GF-D8 (cell line): ENCODE measurements at places on chromosomes 12 and 14.
A peak's percentile ranks its signal among the peaks of the same experiment; 100 is the strongest.

DNA sequence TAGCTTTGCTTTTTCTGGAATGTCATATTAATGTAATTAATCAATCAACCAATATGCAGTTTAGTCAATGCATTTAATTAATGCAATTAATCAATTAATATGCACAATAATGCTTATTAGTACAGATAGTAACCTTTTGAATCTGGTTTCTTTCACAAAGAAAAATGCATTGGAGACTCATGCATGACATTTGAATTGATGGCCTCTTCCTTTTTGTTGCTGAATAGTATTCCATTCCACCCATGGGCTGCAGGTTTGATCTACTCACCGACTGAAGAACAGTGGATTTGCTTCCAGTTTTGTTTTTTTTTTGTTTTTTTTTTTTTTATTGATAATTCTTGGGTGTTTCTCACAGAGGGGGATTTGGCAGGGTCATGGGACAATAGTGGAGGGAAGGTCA lies 13.1 kb upstream of the GPR132 start:
- DNase-seq: no peak

DNA sequence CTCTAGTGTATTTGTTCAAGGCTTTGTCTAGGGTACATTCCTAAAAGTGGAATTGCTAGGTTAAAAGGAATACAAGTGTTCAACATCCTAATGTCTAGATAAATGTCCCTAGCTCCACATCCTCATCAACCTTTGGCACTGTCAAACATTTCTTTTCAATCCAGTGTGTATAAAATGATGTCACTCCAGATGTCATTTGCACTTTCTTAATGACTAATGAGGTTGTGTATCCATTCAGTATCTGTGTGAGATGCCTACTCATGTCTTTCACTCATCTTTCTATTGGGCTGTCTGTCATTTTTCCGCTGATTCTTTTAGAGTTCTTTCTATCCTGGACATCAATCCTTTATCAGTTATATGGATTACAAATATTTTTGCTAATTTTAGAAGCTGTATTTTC lies 43.3 kb downstream of the ARMH4 start:
- DNase-seq: no peak

DNA sequence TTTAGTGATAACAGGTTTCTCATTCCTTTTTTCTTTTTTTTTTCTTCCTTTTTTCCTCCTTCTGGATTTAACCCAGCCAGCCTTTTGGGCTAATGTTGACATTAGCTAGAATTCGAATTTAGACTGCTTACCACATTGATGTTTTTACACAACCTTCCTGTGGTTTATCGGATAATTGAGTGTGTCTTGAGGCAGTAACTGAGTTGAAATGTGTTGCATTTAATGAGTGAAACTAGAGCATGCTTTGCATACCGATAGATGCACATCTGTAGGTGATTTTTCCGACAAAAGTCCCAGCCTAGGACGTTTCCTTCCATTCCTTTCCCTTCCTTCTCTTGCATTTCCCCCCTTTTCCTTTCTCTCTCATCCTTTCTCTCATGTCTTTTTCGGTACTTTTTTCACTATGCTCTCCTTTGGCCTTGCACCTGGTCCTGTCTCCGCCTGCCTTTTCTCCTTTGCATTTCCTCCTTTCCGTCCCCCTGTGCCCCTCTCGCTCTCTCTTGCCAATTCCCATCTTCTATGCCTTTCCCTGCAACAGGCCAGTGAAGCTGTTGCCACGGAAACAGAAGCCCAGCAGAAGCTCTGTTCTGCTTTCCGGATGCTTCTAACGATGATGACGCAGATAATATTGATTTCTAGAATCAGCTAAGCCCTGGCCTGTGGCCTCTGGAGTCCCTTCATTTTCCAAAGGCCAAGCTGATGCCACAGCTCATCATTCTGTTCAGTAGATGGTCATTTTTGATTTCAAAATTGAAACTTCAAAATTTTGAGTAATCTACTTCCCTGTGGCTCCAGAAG lies 76.1 kb downstream of the SLC25A47 start:
- DNase-seq: peak; percentile 21

- peak; percentile 44 for DNase-seq
Observed at GRCh38 chr12:45745861-45746277, 16.4 kb downstream of the ARID2 start.

GRCh38 chr12:82461836-82462235 lies 103.5 kb downstream of the METTL25 start:
- DNase-seq: no peak

GRCh38 chr12:92898755-92899154 lies 30.3 kb downstream of the EEA1 start:
- no peak for DNase-seq

GRCh38 chr12:130300737-130301535 lies 36.8 kb upstream of the PIWIL1 start:
- DNase-seq: no peak

GRCh38 chr12:1812650-1813302 lies 7.6 kb upstream of the LRTM2 start:
- peak; percentile 90 for DNase-seq

- DNase-seq: no peak
Observed at GRCh38 chr12:66851134-66851533, 172.3 kb upstream of the GRIP1 start.

GRCh38 chr12:32780071-32780470 lies 24.4 kb upstream of the YARS2 start:
- DNase-seq: no peak

DNA sequence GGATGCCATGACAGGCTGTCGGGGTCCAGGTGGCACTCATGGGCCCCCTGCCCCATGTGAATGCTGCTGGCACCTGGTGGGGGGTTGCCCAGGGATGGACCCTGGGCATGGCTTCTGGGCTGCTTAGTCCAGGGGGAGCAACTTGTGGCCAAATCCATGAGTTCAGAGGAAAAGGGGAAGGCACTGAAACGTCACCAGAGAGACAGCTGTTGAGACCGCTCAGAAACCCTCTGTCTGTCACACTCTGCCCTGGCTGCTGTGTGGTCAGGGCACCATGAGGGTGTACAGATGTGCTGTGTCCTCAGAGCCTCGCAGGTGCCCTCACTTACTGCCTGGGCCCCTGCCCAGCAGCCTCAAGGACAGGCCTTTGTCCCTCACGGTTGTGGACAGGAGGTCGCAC lies 9.4 kb downstream of the CLBA1 start:
- DNase-seq: no peak

GRCh38 chr12:30874455-30875321 lies 51.9 kb upstream of the TSPAN11 start:
- no peak for DNase-seq

GRCh38 chr12:101299346-101299745 lies 19.4 kb downstream of the UTP20 start:
- no peak for DNase-seq

- no peak for DNase-seq
Observed at GRCh38 chr12:50050119-50050385, 7.3 kb upstream of the ASIC1 start.

DNA sequence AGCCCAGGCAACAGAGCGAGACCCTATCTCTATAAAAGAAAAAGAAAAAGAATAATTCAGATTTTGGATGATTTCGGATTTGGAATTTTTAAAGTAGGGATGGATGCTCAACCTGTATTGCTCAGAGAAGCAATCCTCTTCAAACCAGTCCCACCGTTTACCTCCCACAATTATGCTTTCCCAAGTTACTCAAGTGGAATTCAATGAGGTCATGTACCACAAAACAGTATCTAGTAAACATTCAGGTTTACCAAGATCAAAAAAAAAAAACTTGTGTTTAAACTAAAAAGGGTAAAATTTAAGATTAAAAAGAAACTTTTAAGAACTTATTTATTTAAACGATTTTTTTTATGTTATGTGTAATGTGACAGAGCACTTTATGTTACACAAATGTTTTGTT lies 2.5 kb downstream of the KDM5A start:
- DNase-seq: no peak

- DNase-seq: no peak
Observed at GRCh38 chr14:81991998-81992397, 458.3 kb upstream of the SEL1L start.

DNA sequence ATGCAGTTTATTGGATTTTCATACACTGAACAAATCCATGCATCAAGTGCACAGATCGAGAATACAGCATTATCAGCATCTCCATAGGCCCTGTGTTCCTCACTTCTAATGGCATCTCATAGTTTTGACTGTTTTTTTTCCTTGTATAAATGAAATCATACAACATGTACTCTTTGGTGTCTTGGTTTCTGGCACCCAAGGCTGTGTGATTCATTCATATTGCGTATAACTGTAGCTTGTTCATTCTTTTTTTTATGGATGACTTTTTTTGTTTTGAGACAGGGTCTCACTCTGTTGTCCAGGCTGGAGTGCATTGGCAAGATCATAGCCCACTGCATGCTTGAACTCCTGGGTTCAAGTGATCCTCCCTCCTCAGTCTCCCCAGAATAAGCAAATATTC lies 14.3 kb downstream of the RASSF8 start:
- DNase-seq: no peak

DNA sequence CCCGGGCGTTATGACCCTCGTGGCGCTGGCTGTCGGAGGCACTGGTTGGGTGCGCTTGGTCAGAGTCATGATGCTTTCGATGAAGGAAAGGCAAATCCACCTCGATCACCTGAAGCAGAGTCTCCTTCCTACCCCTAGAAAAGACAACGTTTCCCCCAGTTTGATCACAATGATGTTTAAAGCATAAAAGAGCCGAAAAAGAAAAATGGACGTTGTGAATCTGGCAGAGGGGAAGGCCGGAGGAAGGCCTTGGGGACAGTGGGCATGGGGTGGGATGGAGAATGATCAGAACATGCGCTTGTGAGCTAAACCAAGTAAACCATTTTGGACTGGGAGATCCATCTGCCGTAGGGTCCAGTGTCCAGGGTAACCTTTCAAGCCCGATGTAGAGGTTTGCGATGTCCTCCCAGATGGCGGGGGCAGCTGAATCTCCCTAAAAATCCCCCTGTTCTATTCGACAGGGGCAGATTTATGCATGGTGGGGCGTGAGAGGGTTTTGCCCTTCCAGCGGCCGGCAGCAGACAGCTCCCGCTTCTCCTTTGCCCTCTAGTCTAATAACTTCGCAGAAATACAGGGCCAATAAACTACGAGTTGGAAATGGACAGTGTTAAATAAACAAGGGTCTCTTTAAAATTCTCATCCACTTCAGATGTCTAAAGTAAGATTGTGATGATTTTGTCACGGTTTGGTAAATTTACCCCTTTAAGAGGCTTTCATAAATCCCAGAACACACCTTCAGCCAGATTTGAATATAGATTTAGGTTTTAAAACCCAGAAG lies 2.3 kb upstream of the OTX2 start:
- DNase-seq: no peak

- DNase-seq: no peak
Observed at GRCh38 chr14:24982472-24983155, 67.3 kb downstream of the STXBP6 start.

DNA sequence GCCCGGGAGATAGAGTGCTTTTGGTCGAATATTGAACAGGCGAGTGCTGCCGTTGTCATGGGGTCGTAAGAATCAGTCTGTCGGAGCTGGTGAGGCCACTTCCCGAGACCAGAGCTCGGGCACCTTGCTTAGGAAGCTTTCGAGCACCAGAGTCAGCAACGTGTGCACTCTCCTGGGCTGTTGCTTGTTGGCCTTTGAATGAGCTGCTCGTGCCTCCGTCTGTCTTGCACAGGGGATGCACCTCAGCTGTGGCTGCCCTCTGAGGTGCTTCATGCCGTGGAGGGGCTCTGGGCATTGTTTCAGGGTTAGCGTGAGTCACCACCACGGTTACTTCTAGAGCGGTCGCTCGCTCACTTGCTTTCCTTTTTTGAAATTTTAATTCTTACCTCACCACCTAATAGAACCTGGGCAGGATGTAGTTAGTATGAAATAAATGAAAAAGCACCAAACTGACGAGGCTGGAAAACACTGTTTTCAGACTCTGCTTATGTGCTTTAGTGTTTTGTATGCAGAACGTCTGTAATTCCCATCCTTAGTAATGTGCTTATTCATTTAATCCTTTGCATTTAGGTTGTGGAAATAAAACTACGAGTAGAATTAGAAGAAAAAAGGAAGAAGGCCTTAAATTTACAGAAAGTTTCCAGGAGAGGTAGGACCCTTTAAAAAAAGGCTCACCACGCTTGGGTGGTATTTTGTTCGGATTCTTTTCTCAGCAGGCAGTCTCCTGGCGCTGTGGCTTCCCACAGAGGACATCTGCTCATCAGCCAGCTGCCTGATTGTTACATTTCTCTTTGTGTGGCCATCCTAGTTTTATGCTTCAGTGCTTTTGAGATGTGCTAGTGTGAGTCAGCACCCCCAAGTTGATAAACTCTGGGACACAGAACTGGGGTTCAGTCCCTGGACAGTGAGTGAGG lies 40.6 kb downstream of the EP400 start:
- no peak for DNase-seq

DNA sequence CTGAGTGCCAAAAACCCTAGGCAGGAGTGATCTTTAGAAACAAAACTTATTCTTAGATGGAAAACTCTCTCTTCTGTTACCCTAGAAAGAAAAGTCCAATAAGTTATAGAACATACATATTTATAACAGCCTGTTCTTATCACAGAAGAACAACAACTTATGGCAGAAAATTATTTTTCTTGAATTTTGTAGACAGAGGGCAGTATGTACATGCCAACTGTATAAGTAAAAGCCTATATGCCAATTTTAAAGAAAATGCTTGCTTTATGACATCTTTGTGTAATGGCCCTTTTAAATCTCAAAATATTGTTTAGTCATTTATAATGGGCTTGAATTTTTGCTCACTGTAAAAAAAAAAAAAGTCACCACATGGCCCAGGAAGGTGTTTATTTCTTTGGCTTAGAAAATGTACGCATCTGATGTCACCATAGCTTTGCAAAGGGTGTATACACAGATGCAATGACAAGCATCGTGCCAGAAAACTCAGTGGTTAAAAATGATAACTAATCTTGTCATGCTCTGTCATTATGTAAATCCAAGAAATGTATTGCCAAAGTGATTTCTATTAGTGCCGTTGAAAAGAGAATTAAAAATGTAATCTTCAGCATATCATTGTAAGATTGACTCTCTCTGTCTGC lies 38.3 kb upstream of the GRIP1 start:
- no peak for DNase-seq

DNA sequence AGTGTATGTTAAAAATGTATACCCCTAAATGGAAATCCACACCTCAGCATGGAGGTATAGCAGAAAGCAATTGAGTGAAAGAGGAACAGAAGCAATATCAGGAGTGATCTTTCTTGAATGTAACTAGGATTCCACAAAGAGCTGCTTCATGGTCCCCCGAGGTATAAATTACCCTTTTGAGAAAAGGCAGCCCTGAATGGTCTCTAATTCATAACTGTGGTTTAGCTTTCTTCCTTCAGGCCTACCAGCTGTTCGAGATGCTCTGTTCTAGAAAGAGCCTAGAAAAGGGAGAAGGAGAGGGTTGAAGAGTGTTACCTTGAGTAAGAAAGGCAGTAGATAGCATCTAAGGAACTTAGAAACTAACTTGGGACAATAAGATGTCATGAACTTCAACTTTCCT lies 42.9 kb upstream of the CSRNP2 start:
- no peak for DNase-seq

GRCh38 chr12:43551279-43551970 lies 578 bp downstream of the ADAMTS20 start:
- DNase-seq: no peak

DNA sequence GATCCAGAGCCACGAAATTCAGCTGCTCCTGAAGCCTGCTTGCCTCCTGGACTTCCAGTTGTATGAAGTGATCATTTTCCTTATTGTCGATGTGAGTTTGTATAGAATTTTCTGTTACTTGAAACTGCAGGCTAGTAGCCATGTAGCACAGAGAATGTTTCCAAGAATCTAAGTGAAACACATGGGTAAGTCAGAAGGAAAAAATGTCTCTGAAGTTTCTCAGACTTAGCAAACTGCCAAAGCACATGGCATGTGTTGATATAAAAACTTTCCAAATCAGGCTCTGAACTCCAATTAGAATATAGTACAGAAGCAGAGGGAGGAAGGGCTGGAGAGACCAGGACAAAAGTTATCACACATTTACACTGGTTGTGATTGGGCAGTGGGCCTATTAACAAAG lies 9.8 kb upstream of the PCNX1 start:
- DNase-seq: no peak
